Stimulated activated CD4-positive, alpha-beta T cell treated with anti-CD3 and anti-CD28 coated beads, TNF-alpha, amount 100 ng/mL, for 24 hours (primary cell): ENCODE measurements at places on chromosomes 12 and 14.
A peak's percentile ranks its signal among the peaks of the same experiment; 100 is the strongest.

DNA sequence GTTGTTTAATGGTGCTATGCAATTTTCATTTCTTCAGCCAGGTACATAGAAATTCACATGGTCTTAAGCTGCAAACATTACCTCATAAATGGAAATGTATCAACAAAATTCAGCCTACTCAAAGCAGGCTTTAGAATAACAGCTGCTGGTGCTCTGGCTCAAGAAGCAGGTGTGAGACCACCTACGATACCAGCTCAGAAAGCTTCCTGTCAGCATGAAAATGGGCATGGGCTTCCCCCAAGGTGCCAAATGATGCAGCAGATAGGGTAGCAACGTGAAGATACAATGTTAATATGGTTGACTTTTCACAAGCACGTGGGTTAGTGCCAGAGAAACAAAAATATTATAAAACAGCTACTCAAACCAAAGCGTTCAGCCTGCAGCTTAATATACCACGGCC lies 343.4 kb upstream of the PRICKLE1 start:
- no peak for DNase-seq

DNA sequence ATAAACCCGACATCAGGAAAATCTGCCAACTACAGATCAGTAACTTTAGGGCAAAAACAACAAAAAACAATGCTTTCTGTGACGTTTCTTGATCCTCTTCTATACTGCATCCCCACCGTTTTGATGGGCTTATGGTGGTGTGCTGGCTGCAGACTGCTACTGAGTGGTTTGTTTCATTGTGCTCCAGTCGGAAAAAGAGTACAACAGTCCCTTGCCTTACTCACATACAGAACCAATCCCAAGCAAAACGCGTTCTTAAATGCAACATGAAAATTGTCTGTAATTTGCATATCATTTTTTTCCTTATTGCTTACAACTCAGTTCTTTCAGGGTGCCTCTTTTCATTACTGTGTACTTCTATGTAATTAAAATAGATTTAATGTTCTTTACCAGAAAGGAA lies 2.3 kb downstream of the ETV6 start:
- DNase-seq: no peak

DNA sequence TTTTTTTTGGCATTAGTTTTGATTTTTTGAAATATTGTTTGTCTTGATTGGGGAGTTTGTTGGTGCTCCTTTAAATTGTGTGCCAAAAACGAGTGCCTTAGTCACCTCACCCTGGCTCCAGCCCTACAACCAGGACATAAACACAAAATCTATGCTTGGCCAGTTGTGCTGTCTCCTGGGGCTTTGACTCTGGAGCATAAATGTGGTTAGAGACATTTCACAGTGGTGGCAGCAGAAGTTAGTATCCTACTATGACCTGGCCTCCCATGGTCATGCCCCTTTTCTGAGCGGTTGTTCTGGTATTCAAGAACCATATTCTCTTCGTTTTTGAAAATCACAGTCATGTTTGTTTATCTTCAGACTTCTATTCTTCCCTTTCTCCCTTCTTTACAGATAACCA lies 70.7 kb upstream of the PSMA6 start:
- no peak for DNase-seq

DNA sequence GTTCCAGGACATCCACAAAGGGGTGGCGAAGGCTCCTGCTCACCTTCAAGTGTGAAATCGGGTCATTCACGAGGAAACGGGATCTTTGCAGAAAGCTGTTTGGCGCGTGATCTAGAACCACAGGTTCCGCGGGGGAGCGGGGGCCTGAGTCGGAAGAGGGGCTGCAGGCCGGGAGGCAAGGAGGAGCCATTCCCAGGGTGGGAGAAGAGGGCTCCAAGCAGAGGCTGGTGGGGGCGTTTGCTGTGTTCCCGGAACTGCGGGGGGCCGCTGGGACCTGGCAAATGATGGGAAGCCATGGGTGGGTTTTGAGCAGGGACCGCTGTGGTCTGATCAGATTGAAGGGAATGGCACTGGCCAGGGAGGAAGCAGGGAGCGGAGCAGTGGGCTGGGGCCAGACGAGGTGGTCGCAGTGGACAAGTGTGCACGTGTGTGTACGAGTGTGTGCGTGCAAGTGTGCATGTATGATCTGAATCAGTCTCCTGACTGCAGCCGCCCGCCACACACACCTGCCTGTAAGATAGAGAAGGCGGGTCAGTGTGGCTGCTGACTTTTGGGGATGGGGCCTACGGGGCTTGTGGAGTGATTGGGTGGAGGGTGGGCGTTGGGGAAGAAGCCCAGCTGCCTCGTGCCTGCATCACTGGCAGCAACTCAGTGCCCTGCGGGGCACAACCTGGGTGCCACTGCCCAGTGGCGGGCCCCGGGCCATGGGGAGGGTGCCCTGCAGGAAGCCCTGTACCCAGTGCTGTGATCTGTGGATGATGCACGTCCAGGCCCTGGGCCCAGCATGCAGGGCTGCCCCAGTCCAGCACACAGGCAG lies 141.9 kb downstream of the KIF26A start:
- DNase-seq: no peak

- no peak for DNase-seq
Measured at GRCh38 chr14:52110441-52111086, 41.7 kb upstream of the NID2 start.

DNA sequence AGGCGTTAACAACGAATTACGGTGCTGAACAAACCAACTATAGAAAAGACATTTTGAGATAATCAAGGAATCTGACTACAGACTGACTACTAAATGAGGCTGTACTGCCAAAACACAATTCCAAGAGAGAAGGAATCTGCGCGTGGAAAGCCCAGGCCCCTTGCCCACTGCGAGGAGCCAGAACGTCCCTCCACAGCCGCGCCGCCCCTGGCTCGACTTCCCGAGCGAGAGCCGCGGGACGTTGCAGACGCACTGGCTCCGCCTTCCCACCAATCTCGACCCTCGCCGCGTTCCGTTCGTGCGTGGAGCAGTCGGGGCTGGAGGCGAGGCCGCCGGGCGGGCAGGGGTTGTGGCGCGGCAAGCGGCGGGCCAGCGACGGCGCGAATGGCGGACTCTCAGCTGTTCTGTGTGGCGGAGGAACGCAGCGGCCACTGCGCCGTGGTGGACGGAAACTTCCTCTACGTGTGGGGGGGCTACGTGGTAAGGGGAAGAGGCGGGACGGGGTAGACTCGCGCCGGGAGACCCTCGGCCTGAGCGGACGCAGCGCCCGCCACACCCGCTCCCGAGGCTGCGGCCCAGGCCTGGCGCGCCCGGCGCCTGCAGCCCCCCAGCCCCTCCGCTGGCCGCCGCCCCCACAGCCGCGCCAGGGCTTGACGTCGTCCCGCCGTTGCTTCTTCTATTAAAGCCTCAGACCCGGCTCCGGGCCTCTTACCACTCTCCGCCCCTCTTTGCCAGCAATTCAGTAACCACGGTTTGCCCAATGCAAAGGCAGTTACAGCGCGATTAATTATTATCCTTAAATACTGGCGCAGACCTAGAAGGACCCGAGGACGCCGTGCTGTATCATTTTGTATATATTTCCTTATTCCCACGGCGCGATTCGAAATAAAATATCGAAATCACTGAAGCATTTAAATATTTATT lies at the start of gene KLHDC1:
Gene KLHDC1, plus strand, starts transcription at position 310 of the 924 bp plus-strand sequence. Its CDS starts 75 bp downstream, at position 385.
- DNase-seq: peak; percentile 71

GRCh38 chr14:68779761-68780323 lies 13.0 kb downstream of the ZFP36L1 start:
- no peak for DNase-seq

- no peak for DNase-seq
Measured at GRCh38 chr12:65609359-65609771, 214.9 kb upstream of the HMGA2 start.

DNA sequence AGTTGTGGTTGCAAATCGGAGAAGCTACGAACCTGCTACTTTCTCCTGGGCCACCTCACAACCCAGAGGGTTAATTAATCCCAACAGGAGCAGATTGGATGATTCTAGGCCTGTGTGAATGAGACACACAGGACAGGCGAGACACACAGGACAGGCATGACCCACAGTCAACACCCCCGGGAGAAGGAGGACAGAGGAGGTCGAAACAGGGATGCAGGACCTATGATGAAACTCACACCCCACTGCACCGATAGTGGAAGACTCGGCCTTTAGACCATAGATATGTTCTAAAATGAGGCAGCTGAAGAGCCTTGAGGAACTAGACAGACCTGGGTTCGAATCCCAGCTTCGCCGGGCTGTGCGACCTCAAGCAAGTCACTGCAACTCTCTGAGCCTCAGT lies 11.6 kb downstream of the TMEM119 start:
- no peak for DNase-seq

- DNase-seq: no peak
Measured at GRCh38 chr14:45246691-45247090, 6.3 kb downstream of the MIS18BP1 start.

DNA sequence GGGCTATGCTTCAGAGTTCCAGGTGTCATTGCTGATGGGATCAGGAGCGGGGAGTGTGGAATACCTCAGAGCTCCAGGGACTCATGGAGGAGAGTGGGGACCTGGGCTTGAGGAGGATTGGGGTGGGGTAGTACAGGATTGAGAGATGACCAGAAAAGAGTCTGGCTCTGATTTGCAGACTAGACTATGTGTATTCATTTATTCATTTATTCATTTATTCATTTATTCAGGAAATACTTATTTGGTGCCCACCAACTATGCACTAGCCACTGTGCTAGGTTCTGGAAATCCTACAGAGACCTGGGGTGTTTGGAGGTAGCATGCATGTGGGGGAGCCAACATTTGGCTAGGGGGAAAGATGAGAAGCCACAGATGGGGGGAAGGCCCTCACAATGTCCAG lies 871 bp upstream of the KRT83 start:
- DNase-seq: no peak

- no peak for DNase-seq
Measured at GRCh38 chr14:57816568-57817284, 49.2 kb downstream of the SLC35F4 start.

DNA sequence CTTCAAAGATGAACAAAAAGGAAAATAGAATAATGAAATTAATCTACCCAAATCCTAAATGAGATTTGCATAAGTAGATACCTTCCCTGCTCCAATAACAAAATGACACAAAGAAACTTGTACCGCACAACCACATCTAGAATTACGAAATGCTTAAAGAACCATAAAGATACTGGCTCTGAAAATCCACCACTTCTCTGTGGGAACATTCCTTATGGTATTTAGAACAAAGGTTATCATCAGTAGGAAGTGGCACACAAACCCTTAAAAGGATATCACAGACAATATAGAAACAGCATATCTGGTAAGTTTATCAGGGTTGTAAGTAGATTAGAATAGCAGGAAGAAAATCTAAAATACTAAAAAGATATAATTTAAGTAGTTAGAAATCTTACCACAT lies 11.6 kb downstream of the IAPP start:
- no peak for DNase-seq
